ENCODE measurements at places on chromosomes 3 and 15.

DNA sequence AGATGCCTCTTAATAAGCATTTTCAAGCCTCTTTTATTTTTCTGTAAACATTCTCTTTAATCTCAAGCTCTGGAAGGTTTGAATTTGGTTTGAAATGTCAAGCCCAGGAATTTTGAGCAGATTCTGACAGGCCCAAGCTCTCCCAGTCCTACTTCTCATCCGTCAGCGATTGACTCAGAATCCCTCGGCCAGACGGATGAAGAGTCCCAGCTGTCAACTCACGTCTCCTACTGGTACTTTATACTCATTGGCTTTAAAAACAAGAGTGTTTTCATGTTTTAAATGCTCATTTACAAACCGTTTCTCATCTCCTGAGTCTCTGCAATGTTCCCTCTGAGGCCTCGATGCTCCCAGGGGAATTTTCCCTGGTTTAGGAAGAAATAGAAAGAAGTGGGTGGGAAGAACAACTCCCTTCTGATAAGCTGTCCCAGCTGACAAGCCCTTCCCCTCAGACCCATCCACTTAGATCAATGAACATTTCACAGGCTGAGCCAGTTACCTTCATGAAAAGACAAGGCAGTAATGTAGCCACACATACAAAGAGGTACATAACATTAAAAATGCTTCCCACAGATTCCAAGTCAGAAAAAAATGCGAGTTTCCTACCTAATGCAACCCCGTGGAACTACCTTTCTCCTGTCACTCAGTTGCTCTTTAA, 478.2 kb upstream of the DPH6 start:
- DNase-seq: no peak

DNA sequence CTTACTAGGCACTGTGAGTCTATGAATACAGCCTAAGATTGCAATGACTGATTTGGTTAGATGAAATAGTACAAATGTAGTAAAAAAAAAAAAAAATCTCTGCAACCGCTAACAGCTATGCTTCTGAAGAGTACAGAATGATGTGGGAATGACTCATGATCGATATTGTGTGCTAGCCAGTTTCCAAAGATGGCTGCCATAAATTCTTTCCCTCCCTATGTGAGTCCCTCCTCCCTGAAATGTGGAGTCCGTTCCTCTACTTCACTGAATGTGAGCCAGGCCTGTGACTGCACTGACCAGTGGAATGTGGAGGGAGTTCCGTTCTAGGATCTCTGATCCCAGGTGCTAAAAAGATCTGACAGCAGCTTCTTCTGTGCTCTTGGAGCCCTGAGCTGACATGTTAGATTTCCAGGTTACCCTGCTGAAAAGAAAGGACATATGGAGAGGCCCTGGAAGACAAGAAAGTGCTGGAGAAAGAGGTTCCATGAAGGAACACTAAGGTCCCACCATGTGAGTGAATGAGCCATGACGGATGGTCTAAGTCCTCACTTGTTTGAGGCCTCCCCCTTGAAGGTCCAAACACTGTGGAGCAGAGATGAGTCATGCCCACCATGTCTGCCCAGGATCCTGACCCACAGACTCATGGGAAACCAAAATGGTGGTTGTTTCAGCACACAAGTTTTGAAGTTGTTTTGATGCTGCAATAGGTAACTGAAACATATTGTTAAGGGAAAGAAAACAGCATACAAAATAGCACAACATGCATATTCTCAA, 46.3 kb downstream of the DGKG start:
- DNase-seq: no peak

DNA sequence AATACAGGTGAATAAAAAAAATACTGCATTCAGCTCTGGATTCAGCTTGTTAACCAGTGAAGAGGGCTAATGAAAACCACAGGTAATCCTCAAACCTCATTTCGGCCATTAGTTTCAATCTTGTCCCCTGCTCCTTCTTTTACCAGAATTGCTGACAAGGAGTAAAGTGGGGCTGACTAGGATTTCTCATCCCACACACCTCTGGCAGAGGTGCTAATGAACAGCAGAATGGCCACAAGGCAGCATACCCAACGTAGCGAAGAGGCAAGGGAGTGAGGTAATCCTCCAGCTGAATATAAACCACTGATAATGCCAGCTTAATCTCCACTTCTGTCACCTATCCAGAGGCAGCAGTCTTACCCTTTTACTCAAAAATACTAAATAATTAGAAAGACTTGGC, 248.8 kb upstream of the CDIN1 start:
- no peak for DNase-seq

DNA sequence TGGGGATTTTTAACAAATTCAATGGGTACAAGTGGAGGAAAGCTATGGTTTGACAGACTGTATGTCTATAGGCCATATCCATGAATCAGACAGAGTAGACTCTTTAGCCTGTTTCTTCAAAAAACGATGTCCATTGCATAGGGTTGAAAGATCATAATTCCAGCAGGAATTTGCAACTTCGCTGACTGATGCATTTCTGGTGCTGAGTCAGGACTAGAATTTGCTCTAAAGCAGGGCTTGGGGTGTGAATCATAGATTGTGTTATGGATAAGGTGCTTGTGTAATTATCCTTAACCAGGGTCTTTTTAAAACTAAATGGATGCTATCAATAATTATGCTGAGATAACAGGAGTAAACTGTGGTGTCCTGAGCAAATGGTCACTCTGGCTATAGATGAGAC, 200.4 kb upstream of the TBC1D5 start:
- no peak for DNase-seq

GRCh38 chr3:62607287-62608029, 234.1 kb upstream of the FEZF2 start:
- no peak for DNase-seq

DNA sequence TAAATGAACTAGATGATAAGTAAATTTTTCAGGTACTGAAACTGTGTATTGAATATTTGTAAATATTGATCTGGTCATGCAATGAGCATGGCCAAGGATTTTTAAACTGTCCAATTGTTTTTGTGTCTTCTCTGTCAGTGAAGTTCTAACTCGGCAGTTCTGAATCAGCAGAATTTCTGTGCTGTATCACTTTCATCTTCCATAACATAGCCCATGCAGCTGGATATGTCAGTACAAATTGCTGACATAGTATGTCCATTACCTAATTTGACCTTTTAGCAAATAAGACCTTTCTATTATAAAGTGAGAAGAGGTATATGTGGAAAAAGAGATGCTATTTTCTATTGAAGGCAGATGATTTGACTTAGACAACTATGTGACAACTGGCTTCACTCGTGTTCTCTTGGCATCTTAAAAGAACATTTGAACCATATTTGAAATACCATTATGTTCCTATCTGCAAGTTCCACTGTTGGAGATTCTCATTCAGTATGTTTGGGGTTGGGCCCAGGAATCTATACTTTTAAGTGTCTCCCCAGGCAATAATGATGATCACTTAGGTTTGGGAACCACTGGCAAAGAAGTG, 90.4 kb downstream of the CMSS1 start:
- no peak for DNase-seq

DNA sequence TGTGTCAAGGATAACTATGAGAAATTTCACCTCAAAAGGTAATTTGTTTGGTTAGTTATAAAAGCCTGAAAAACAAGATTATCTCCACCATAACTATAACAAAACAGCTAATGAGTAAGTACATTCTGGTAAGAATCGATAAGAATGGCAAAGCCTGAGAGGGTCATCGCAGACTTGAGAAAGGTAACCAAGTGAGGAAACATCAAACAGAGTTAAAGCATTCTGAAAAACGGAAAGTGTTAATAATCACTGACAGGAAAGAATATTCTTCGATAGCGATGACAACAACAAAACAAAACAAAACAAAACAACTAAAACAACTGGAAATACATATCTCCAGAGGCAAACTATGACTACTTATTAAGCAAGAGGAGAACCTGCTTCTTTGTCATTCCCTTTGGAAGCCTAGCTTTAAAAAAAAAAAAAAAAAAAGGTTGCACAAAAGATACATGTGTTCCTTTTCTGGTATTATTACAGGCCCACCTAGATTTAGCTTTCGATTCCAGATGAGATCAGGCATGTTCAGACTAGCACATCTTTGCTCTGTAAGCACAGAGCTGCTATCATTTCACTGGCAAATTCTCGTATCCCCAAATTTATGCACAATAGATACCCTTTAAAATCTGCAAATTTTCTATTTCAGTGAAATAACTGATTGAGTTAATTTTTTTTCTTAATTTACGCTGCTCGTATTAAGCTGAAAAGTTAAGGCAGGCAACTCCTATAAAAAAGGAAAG, 155.6 kb downstream of the TIGIT start:
- no peak for DNase-seq

- no peak for DNase-seq
Measured at GRCh38 chr3:48642605-48643004, 7.3 kb upstream of the SLC26A6 start.

GRCh38 chr3:121545049-121545573, 677 bp downstream of the POLQ start:
- DNase-seq: no peak

DNA sequence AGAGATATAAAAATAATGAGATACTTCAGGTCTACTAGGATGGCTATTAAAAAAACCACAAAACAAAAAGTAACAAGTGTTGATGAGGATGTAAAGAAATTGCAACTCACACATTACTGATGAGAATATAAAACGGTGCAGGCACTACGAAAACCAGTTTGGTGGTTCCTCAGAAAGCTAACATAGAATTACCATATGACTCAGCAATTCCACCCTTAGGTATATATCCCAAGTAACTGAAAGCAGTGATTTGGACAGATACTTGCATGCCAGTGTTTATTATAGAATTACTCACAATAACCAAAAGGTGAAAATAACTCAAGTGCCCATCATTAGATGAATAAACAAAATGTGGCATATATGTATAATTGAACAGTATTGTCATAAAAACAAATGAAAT, 87.5 kb upstream of the MELTF start:
- DNase-seq: no peak

- no peak for DNase-seq
Measured at GRCh38 chr15:36936613-36937012, 163.7 kb downstream of the MEIS2 start.

- no peak for DNase-seq
Measured at GRCh38 chr3:11638495-11639358, 5.0 kb downstream of the VGLL4 start.

DNA sequence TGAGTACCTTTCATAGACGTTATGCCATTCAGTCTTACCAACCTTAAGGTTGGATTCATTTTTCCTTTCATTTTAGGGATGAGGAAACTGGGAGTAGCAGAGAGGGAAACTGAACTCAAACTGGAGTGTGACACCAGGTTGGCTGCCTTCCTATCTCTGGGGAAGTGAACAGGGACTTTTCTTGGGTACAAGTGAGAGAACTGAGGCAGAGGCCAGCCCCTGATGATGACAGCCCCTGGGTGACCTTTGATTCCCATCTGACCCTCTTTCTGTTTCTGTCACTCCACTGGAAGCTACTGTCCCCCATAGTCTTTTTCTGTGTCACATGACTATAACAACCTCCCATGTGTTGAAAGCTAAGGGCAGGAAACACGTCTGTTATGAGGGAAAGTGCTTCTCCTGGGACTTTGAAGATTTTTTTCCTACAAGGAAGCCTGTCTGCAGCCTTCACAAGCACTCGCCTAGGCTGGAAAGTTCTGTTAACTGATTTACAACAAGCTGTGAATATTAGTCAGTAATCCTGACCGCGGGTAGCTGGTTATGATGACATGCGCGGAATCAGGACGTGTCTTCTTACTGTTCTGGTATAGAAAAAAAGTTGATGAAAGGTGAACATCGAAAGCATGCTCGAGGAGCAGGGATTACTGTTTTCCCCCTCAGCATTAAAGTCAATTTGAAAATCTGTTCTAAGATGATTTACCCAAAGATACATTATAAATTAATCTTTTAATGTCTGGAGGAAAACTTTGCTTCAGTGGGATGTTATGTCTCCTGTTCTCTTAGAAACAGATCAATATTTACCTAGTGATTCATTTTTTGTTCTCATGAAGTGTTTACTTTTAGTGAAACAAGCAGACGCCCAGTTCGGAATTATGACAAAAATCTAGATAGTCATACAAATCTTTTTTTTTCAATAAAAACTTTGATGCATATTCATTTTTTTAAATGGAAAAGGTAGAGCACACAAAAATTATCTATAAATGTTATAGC, 31.5 kb downstream of the ABHD2 start:
- DNase-seq: no peak

Data from stimulated activated CD8-positive, alpha-beta memory T cell treated with anti-CD3 and anti-CD28 coated beads, Interleukin-4, amount 100 ng/mL, for 1 hour (primary cell).